ENCODE measurements at places on chromosomes 16 and 17.

GRCh38 chr17:76997981-76998531 is 129.9 kb downstream of the MGAT5B start:
- peak; percentile 42 for DNase-seq

GRCh38 chr16:12613131-12613991 is 190.3 kb downstream of the CPPED1 start:
- DNase-seq, result peak; percentile 7

DNA sequence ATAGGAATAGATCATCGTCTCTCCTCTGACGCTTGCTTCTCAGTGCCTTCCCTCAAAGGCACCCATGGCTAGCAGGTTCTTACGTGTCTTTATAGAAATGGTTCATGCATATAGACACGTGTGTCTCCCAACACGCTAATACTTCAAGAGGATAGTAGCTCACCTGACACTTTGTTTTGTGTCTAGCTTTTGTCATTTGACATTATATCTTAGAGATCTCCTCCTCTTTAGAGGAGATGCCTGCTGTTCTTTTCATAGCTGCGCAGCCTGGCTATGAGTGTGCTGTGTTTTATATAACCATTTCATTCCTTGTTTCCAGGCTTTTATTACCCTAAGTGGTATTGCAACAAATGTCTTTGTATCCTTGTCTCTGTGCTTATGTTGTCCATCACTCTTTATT is 411.7 kb downstream of the CPPED1 start:
- no peak for DNase-seq

DNA sequence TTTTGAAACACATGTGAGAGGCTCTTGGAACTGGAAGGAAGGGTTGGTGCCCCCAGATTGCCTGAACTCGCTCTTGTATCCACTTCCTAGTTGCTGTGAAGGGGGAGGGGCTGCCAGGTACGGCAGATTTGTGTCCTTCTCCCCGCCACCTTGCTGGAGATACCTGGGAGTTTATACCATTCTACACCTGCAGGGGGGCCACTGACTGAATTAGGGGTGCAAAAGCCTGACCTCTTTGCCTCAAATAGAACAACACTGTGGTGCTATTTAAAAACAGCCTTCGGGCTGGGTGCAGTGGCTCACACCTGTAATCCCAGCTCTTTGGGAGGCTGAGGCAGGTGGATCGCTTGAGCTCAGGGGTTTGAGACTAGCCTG is 35.1 kb upstream of the IL34 start:
- DNase-seq, result no peak

All from stimulated activated CD4-positive, alpha-beta T cell treated with anti-CD3 and anti-CD28 coated beads, TNF-alpha, amount 100 ng/mL, for 1 hour (primary cell).